ENCODE measurements at places on chromosomes 2 and 18.

- no peak for DNase-seq
These were observed 94.7 kb downstream of the MMADHC start for GRCh38 chr2:149492923-149493322.

GRCh38 chr2:226114436-226114835 is 685.2 kb downstream of the IRS1 start:
- no peak for DNase-seq

- no peak for DNase-seq
These were observed 268.3 kb downstream of the KLHL29 start for GRCh38 chr2:23653326-23653725.

GRCh38 chr18:61528961-61529360 is 195.7 kb downstream of the CDH20 start:
- no peak for DNase-seq

GRCh38 chr2:213156717-213157116 is 5.3 kb upstream of the IKZF2 start:
- no peak for DNase-seq

- no peak for DNase-seq
These were observed 88.2 kb downstream of the CRACDL start for GRCh38 chr2:98847853-98848252.

DNA sequence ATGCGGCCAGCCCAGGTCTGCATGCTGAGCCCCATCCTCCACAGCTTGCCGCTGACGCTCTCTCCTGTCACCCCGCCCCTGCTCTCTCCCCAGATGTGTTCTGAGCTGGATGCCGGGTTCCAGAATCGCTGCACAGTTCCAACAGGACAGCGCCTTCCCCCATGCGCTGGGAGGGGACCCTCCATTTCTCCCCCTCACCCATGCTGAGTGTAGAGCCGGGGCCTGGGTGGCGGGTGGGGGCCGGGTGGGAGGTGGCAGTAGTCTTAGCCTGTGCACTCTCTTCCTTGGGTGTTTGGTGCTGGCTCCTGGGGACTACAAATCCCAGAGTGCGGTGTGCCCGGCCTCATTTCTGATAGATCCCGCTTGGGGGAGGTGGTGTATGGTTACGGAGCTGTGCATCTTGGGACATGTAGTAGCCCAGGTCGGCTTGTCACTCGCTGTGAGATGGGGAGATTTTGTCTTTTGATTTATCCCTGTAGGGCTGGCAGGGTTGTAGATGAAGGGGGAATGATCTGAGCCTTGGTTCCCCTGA is 6.8 kb downstream of the DNAJB2 start:
- DNase-seq = no peak

DNA sequence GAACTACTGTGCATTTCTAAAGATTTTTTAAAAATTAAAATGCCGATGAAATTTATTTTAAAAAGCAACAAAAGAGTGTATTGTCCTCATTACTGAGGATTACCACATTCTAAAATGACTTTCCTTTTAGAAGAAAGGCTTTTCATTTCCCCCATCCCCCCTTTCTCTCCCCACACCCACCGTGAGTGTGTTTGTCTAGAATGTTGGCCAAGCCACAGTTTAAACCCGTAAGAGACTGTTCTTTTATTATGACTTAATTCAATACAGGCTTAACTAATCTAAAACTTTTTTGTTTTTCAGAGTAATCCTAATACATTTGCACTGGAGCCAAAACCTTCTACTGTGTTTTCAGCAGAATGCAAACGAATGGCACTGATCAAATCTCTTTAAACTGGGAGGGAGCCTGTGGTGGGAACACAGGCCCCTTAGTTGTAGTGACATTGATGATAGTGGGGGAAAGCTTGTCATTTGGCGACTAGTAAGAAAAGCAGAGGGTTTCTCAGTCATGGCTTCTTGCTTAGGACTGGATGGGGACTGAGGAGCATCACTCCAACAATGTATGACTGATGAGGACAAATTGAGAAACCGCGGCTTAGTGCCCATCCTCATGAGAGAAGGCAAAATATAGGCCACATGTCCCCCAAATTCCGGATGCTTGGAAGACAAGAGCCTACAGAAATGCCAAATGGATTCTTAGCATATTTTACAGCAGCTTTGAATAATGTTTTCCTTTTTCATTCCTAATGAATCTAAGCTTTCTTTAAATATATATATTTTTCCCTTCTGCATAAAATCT is 154.0 kb upstream of the SMIM21 start:
- peak; percentile 20 for DNase-seq

DNA sequence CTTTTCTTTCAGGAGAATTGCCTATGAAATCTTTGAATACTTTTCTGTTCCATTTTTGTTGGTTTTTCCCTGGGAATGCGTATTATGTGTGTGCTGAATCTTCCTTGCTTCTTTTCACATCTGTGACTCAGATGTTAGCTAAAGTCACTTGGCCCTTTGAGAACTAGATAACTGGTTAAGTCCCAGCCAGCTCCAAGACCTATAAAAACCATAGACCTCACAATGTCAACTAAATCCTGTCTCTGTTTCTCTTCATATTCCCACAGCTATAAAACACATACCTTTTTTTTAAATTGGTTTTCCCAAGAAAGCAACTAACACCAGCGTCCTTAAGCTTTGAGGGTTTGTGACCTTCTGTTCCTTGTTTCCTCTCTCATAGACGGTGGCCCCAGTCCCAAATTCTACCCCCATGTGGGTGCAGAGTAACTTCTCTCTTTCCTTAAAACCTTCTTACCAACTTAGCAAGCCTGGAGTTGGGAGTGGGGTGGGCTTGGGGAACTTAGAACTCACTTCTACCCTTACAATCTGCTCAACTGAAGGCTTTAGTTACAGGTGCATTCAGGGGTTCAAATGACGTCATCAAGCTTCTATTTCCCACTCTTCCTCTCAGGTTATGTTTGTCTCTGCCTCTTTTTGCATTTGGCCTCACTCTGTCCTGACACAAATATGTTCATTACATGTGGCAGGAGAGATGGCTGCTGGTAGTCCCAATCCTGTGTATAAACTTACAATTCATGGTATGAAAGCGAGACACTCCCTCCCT is 58.1 kb upstream of the TGIF1 start:
- DNase-seq = no peak

- DNase-seq = no peak
These were observed 174.7 kb downstream of the MC4R start for GRCh38 chr18:60197671-60198462.

GRCh38 chr2:72173640-72174321 is 26.1 kb upstream of the CYP26B1 start:
- no peak for DNase-seq

- DNase-seq = no peak
These were observed 92.0 kb upstream of the CYP1B1 start for GRCh38 chr2:38167968-38168350.

DNA sequence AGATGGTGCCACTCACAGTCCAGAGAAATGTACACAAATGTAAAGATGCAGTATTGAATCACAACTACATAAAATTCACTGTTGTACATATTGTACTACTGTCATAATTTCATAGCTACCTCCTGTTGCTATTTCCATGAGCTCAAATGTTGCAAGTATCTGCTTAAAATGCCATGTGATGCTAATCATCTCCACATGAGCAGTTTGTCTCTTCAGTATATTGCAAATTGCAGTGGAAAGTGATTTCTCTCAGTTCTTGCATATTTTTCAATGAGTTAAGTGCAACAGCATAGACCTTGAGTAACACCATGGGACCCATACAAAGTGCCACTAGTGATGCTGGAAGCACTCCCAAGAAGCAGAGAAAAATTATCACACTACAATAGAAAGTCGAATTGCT is 51.9 kb downstream of the MAIP1 start:
- no peak for DNase-seq

DNA sequence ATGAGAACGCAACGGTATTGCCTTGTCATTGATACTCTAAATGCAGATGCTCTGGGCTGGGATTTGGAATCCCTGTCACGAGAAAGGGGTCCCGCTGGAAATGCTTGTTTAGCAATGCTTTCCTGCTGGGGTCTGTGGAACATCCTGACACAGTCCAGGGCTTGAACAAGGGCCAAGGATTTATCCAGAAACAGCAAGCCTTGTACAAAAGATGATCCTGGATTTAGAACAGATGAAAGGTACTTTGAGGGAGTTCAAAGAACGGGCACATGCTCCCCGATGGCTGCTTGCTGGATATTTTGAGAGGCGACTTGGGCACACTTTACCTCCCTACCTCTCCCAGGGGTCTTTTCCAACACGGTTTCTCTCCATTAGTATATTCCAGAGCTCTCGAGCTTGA is 108.1 kb upstream of the CELF4 start:
- no peak for DNase-seq

- DNase-seq = peak; percentile 82
These were observed 3.2 kb upstream of the FAM98A start for GRCh38 chr2:33602201-33602830.

DNA sequence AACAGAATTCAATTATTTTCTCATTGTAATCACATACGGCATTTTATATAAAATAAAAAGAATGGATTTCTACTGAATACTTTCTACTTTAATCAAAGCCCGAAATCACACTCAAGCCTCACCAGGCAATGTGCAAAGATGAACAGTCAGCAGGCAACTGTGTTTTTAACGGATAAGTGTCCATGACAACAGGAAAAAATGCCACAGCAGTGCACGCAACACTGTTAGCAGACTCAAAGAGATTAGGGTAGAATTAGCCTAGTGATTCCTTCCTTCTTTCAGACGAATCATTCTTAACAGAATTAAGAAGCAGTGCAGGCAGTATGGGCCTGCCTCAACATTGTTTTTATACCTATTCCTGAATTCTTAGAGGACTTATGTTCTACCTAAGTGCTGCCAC is 135.6 kb downstream of the CDH2 start:
- peak; percentile 83 for DNase-seq

DNA sequence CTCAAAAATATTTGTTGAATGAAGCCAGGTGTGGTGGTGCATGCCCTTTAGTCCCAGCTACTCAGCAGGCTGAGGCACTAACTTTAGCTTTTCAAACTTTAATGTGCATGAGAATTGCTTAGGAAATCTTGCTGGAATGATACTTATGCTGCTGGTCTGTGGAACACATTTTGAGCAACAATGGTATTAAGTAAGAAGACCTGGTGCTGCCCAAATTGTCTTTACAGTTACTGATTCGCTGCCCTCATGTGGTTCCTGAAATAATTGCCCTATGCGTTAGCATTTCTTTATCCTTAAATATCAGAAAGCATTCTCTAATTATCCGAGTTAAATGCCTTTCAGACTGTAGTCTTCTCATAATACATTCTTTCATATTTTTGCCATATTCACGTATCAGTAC is 76.0 kb upstream of the SESTD1 start:
- no peak for DNase-seq

DNA sequence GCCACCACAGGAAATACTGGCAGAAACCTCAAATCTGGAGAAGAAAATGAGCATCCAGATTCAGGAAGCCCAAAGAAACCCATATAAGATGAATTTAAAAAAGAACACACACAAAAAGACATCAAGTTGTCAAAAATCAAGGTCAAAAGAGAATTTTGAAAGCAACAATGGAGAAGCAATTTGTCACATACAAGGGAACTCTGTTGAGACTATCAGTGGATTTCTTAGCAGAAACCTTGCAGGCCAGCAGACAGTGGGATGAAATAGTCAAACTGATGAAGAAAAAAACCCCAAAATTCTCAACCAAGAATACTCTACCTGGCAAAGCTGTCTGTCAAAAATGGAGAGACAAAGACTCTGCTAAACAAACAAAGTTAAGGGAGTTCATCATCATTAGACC is 272.6 kb downstream of the ADCYAP1 start:
- no peak for DNase-seq

- no peak for DNase-seq
These were observed 31.2 kb downstream of the MARCHF4 start for GRCh38 chr2:216341121-216341520.

GRCh38 chr2:190607014-190607597 is 41.8 kb upstream of the NAB1 start:
- DNase-seq = peak; percentile 21

DNA sequence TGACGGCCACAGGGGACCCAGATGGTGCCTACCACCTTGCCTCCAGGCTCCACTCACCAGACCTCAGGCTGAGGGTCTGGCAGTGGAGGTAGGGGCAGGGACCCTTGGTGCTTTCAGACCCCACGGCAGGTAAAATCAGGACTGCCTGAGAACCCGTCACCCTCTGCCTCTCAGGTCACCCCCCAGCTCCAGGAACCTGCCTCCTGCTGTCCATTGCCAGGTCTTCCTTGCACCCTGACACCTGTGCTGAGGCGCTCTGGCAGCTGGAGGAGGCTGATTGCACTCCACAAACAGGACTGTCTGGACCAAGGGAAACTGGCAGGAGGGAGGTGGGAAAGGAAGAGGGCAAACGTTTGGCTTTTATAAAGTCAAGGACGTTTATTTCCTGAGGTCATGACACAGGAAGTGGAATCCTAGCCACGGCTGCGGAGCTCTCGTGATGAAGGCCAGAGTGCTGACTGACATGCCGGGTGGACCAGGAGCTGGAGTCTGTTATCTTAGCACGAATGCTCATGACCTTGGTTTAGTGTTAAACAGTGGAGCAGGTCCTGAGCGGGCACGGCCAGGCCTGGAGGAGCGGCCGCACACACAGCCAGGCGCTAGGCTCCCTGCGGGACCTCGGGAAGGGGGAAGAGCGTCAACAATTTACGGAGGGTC is 40.5 kb downstream of the ANO7 start:
- no peak for DNase-seq

GRCh38 chr18:37391698-37392548 is 173.7 kb downstream of the CELF4 start:
- DNase-seq = no peak

- peak; percentile 11 for DNase-seq
These were observed 18.2 kb upstream of the TMEM247 start for GRCh38 chr2:46461011-46461674.

DNA sequence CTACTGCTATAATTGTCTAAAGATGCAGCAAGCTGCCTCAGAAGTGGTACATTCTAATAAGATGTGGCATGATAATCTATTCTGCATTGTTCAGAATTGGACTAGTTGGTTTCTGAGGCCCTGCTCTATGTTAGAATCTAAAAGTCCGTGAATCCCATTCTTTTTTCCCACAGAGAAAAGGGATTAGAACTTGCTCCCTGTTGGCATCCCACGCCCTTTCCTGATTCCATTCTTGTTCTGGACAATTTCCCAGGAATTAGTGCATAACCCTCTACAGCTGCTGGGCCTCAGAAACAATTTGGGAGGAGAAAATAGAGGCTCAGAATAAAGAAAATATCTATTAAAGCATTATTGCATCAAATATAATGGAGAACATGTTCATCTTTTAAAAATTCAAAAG is 282.7 kb downstream of the NRXN1 start:
- no peak for DNase-seq

DNA sequence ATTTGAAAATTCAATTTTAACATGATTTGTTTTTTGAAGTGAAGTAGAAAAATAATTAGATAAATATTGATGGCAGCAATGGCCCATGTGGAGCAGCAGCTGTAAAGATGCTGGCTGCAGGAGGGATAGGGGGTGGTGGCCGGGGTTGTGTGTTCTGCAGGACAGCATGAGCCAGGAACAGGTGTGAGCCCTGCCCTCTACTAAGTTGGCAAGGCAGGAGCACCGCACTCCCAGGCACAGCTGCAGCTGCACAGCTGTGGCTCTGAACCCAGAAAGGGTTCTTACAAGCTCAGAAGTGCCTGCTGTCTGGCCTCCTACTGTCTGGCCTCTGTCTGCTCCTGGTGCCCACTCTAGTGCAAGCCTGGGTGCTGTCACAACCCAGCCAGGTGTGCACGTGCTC is 10.0 kb upstream of the DUSP19 start:
- no peak for DNase-seq

GRCh38 chr2:24432735-24433134 is 58.3 kb upstream of the NCOA1 start:
- DNase-seq = no peak
